ENCODE measurements at places on chromosomes 1 and 21.

DNA sequence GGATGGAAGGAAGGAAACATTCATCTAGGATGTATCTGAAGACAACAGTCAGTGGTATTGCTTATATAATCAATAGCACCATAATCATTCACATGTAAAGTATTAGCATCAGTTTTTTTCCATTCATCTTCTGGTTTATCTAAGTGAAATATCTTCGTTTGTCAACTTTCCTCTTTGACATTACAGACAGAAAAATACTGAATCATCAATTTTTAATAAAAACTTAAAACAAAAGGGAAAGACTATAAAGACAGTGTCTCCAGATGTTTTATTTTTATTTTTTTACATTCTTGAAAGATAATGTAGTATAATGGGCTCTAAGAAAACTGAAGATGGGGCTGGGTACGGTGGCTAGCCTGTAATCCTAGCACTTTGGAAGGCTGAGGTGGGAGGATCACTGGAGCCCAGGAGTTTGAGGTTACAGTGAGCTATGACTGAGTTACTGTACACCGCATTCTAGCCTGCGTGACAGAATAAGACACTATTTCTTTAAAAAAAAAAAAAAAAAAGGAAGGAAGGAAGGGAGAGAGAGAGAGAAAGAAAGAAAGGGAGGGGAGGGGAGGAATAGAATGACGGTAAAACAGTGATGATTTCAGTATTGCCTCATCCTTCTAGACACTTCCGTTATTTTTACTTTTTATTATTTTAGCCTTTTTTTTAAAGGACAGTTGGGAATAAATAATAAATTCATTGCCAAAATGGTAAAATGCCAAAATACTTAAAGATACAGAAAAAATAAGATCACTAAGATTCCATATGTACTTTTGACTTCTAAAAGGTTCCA is 89.5 kb downstream of the NRIP1 start:
- DNase-seq = no peak

DNA sequence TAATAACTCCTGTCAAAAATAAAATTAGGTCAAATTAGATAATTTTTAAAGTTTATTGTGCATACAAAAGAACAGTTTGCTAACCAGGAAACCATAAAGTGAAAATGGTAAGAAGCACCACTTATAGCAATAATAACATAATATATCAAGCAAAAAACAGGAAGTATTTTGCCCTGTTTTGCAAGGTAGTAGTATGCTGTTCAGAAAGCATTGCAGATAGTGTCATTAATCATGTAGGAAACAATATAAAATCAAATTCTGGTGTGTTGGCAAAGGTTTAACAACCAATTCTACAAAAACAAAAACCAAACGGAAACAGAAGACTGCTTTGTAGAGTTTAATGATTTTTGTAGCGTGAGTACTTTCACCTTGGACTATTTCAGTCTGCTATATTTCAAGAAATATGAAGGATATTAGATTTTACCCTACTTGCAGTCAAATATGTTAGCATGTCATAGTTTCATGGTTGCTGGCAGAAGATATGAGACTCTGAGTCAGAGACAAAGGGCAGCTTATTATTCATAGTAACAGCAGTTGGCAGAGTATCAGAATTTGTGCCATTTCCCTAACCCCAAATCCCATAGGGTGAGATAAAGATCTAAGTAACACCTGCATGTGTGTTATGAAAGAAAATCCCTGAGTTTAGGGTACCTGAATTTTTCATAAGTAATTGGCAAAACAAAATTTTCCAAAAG is 729.0 kb upstream of the BRINP3 start:
- no peak for DNase-seq

DNA sequence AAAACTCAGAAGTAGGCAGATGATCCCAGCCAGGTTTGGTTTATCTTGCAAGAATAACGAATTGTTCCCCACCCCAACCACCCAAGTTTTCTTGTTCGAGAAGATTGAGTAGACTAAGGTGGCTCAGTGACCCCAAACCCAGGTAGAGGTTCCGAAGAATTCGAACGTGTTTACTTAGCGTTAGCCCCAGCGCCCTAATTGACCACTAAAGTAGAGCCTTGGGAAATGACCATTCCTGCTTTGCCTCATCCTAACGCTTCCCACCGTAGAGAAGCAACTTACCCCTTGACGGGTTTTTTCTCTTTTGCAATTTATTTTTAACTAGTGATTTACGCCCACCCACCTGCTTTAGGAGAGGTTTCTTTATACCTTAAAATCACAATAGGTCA is 870 bp downstream of the FBXO28 start:
- no peak for DNase-seq

- no peak for DNase-seq
Measured at GRCh38 chr1:18093193-18093592, 14.4 kb upstream of the IGSF21 start.

DNA sequence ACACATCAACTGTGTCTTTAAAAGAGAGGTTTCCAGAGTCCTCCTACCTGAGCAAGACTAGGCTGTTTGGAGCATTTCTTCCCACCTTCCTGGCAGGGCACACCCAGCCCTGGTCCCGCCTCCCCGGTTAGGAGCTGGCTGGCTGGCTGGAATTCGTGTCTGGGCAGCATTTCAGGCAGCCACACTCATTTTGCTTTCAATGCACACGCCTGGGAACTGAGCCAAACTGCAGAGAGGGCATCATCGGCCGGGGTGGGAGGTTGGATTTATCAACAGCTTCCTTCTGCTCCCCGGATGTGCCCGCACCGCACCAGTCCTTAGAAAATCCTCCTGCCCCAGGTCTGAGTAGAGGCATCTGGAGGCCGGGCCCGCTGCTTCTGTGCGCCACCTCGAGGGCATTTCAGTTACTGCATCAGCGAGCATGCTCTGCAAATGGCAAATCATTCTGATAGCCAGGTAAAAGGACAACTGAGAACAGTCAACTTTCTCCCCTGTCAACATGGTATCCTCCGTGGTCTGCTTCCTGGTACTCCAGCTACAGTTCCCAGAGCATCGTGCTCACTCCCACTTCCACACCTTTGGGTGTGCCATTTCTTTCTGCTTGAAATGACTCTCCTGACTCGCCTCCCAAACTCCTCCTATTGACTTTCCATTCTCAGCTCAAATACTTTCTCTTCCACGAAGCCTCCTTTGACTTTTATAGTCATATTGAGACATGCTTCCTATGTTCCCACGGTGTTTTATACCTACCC is 20.6 kb downstream of the TCEA3 start:
- DNase-seq = peak; percentile 70

GRCh38 chr1:66383168-66383567 is 150.8 kb upstream of the SGIP1 start:
- no peak for DNase-seq

DNA sequence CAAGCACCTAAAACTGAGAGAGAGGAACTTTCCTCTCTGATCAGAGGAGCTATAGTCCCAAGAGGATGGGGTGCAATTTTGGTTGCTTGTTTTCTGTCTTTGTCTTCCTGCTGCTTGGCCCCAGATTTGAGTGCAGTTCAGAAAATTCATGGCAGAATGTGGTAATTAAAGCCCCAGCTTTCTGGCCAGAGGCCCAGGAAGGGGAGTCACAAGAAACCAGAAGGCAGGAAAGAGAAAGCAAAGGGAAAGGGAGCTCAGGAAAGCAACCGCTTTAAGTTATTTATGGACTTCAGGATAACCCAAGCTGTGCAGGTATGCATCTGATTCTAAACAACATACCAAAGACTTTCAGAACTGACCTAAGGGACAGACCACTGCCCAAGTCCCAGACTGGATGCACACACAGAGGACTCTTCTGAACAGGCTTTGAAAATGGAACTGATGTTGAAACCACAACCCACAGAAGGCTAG is 88.8 kb downstream of the ST3GAL3 start:
- DNase-seq = no peak

DNA sequence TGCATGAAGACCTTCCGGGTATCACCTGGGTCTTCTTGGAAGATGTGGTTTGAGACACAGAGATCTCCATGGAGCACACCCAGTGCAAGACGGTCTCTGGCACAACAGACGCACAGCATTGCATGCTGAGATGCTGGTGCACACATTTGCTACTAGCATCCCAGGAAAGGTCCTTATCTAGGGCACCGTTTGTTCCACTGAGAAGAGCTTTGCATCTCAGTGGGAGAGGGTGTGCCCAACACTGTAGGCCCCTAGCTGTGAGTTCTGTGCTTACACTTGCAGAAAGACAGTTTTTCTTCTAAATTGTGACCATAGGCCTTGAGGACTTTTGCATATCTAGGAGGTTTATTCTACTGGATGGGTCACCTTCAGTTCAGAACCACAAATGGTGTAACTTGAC is 554.1 kb downstream of the MATN1 start:
- no peak for DNase-seq

DNA sequence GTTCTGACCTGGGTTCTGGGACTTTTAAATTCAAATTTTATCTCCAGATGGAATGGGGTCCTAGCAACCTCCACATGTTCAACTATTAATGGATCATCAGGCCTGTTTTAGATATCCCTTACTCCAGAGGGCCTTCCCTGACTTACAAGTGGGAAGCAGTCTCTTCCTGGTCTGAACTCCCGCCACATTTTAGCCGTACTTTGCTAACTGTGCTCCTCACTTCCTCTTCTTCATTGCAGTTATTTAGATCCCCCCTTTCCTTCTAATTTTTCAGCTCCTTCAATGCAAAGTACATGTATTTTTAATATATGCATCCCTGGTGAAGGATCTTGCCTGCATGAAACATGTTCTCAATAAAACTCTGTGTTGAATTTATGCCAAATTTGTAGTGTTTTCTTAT is 3.7 kb downstream of the CD1A start:
- no peak for DNase-seq

DNA sequence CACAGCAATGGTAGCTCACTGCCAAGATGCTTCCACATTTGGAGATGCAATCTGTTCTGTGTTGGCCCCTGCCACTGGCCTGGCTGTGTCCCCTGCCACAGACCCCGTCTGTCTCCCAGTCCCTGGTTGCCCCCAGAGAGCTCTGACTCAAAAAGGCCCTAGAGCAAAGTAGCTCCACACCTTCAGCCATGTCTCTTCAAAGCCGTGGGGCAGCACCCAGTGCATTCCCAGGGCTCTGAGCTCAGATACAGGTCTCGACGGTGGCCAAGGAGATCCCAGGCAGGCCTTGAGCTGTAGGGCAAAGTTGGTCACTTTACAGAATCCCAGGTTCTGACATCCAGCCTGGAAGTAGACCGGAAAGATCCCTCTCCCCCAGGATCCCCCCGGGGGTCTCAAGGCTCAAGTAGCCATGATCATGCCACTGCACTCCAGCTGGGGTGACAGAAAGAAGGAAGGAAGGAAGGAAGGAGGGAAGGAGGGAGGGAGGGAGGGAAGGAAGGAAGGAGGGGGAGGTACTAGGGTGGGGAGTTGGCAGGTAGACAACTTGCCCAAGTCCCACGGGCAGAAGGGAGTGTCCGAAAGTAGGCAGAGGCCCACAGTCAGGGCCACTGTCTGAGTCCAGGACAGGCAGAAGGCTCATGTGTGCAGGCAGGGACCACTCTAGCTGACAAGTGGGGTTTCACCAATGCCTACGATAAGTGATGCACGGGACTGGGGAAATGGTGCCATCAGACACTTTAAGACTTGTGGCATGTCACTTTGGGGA is 4.8 kb upstream of the ARF1 start:
- no peak for DNase-seq

Measured in GM18507 (cell line).